ENCODE measurements at places on chromosomes 2 and 18.

GRCh38 chr2:1313240-1313924 is 99.9 kb upstream of the TPO start:
- no peak for DNase-seq

GRCh38 chr2:104834431-104835153 is 19.3 kb upstream of the POU3F3 start:
- no peak for DNase-seq

- no peak for DNase-seq
These were observed 14.3 kb downstream of the GATA6 start for GRCh38 chr18:22183698-22184170.

DNA sequence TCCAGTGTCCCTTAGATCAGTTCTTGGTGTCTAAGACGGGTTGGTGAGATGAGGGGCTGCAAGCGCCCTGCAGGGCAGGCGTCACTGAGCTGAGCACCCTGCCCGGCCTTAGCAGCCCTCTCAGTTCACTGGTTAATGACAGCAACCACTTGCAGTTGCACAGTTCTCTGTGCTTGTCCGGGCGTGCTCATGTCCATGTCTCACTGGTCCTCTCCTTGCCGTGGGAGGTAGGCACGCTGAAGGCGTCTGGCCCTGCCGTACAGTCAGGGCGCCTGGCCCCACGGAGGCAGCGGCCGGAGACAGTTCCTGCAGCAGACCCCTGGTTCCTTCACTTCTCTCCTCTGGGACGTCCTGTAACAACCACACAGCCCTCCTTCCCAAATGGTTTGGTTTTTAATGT is 75.3 kb downstream of the ARHGEF4 start:
- DNase-seq, result no peak

DNA sequence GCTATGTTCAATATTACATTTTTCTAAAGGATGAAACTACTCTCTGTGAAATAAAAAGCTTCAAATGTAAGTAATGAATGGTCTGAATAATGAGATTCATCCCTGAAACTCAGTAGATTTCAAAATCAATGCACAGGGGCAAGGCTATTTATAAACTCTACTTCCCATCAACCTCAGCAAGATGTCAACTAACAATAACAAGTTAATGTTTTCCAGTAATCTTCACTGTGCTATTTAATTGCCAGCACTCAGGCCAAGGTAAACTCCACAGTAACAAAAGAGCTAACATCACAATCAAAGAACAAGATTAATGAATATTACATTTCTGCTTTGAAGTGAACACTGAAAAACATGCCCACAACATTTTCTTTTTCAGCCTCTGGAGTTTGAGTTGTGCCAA is 144.3 kb upstream of the ZFP36L2 start:
- DNase-seq, result no peak

DNA sequence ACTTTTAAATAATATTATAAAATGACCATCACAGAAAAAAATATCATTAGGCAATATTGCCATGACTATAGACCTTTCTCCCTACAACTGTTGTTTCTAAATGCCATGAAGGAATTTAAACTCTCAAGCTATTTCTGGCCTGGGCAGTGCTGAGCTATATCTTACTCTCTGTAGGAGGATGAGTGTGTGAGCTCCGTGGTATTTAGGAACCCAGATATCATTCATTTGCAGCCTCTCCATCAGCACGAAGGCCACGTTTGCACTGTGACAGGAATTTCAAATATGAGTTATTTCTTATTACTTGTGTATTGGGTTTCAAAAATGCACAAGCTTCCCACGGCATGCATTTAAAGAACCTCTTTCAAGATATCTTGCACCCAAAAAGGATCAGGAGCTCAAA is 35.0 kb upstream of the SOX11 start:
- DNase-seq, result no peak

DNA sequence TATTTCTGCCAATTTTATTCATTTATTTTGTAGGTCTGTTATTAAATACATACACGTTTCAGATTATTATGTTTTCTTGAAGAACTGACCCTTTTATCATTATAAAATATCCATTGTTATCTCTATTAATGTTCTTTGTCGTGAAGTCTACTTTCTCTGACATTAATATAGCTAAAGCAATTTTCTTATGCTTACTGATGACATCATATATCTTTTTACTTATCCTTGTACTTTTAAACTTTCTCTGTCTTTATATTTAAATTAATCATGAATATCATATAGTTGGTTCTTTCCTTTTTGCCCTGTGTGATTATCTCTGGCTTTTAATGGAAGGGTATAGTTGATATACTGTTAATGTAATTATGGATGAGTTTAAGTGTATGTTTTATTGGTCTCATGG is 36.5 kb upstream of the SLC9A2 start:
- DNase-seq, result no peak

- no peak for DNase-seq
These were observed at the start of gene DCTN1 for GRCh38 chr2:74379851-74380789. TSS of gene DCTN1 (minus strand) at chr2:74380311. CDS start at chr2:74380037, 274 bp downstream.

- no peak for DNase-seq
These were observed 98.3 kb downstream of the GATA6 start for GRCh38 chr18:22267697-22268096.

DNA sequence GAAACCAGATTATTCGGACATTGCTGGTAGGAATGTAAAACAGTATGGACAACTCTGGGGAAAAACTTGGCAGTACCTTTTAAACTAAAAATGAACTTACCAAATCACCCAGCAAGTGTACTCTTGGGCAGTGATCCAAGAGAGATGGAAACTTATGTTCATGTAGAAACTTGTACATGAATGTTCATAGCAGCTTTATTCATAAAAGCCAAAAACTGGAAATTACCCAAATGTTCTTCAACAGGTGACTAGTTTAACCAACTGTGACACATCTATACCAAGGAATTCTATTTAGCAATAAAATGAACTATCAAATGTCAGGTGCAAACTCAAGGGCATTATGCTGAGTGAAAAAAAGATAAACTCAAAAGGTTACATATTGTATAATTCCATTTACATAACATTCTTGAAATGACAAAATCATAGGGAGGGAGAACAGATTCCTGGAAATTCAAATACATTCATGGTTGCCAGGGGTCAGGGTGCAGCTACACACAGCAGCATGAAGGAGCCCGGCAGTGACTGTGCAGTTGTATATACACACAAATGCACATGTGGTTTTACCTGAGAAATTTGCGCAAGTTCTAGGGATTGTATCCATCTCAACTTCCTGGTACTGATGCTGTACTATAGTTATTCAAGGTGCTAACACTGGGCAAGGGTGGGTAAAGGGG is 3.5 kb upstream of the RNU4ATAC start:
- DNase-seq, result no peak

DNA sequence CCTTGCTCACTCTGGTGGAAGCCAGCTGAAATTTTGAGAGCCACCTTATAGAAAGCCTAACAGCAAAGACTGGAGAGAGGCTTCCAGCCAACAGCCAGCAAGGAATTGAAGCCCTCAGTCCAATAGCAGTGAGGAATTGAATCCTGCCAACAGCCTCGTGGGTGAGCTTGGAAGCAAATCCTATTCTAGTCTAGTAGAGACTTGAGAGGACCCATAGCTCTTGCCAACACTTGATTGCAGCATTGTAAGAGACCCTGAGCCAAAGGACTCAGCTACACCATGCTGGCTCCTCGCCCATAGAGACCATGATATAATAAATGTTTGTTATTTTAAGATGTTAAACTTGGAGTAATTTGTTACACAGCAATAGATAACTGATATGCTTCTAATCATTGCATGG is 403.0 kb upstream of the TNP1 start:
- DNase-seq, result no peak

GRCh38 chr2:204795156-204795555 is 249.9 kb downstream of the PARD3B start:
- DNase-seq, result no peak

DNA sequence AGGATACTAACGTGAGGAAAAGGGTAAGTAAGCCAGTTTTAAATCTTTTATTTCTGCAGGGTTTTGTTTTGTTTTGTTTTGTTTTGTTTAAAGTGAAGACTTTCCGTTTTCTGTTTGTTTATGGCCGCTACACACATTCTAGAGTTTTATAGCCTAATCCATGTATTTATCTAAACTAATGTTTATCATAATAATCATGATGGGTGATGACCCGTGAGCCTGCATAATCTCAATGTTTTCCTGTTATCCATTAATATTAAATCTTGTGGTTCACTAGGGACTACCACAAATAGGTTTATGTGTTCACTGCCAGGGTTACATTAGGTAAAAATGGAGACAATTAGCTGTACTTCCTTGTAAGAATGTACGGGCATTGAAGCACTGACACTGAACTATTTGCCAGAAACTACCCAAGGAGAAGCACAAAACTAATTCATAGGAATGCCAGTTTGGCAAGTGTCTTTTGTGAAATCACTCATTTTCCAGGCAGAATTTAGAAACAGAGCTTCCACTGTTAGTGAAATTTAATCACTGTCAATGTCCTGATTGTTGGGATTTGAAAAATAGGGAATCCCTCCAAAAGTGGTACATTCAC is 574.8 kb downstream of the LRP1B start:
- DNase-seq, result no peak

DNA sequence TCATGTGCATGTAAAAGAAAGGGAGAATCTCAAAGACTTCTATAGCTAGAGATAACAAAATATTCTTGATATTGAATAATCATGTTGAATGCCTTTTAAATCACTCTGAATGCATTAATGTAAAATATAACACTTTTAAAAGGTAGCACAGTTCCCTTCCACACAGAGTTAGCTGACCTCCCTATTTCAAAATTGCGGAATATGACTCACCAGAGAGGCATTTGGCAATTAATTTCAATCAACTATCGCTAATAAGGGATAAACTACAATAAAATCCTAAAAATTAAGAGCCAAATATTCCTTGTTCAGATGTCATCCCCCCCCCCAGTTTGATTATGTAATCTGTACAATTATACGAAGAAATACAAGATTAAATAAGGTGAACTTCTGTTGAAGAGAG is 29.3 kb downstream of the ZC3H15 start:
- DNase-seq, result no peak

DNA sequence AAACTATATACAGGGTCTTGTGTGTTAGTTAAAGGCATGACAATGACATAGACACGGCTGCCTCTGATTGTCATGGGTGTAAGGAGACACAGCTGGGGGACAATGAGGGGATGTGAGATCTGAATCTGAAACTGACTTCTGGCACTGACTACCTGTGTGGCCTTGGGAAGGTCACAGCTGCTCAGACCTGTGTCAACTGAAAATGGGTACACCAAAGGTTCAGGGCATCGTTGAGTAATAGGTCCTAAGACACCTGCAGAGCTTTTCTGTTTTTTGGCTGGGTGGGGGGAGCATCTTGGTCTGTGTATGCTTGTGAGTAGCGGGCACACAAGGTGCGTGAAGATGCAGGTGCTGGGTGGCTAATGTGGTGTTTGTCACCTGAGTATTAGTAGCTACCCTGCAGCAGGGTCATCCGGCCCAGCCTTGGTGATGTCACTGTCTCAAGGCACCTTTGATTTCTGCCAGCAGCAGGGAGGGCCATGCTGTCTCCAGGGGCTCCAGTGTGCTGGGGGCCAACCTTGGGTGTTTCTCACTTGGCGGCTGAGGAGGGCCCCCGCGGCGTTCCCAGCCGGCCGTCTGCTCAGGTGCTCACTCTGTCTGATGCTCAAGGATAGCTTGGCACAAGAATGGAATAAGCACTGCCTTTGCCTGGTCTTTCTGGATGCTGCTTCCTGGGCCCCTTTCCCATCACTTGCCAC is 53.1 kb upstream of the HS6ST1 start:
- no peak for DNase-seq

GRCh38 chr2:237182422-237183123 is 96.9 kb downstream of the COPS8 start:
- no peak for DNase-seq

DNA sequence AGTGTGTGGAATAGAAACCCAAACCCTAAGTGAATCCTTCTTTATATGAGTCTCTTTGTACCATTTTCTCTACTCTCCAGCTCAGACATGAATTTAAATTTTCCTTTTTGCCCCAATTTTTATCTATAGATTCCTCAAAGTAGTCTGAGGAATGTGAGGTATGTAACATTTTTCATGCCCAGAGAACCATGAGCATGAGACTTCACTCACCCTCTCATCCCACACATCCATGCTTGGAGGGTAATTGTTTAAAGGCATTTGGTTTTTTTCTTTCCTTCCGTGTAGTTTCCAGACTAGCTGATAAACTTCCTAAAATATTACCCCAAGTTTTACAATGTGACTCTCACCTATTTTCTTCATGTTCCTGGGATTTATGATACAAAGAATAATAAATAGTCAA is 2056.8 kb upstream of the CELF4 start:
- DNase-seq, result no peak

GRCh38 chr2:119734047-119734446 is 25.7 kb upstream of the PTPN4 start:
- no peak for DNase-seq

DNA sequence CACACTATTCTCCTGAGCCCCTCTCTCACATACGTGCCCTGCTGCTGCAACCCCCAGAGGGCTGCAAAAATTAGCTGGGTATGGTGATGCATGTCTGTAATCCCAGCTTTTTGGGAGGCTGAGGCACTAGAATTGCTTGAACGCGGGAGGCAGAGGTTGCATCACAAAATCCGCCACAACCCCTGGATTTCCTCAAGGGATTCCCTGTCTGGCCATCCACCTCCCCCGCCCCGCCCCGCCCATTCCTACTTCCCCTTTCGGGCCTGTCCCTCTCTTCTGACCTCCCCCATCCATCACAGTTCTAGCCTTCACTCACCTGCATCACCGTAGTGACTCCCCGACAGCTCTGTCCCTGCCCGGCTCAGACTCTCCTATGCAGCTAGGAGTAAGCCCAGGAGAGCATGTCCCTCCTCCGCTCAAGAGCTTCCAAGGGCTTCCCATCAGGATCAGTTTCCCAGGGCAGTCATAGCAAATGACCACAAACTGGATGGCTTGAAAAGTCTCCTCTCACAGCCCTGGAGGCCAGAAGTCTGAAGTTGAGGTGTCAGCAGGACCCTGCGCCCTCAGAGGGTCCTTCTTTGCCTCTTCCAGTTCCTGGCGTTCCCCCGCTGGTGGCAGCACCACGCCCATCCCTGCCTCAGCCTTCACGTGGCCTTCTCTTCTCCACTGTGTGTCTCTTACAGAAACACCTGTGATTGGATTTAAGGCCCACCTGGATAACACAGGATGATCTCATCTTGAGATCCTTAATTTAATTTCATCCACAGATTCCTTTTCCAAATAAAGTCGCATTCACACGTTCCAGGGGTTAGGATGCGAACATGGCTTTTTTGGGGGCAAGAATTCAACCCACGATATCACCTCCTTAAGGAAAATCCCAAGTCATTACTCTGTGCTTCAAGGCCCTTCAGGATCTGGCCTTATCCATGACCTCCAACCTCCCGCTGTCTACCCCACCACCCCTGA is 58.5 kb downstream of the HS1BP3 start:
- no peak for DNase-seq

Measured in AML-193 (cell line).